ENCODE measurements at places on chromosomes 1 and 21.

DNA sequence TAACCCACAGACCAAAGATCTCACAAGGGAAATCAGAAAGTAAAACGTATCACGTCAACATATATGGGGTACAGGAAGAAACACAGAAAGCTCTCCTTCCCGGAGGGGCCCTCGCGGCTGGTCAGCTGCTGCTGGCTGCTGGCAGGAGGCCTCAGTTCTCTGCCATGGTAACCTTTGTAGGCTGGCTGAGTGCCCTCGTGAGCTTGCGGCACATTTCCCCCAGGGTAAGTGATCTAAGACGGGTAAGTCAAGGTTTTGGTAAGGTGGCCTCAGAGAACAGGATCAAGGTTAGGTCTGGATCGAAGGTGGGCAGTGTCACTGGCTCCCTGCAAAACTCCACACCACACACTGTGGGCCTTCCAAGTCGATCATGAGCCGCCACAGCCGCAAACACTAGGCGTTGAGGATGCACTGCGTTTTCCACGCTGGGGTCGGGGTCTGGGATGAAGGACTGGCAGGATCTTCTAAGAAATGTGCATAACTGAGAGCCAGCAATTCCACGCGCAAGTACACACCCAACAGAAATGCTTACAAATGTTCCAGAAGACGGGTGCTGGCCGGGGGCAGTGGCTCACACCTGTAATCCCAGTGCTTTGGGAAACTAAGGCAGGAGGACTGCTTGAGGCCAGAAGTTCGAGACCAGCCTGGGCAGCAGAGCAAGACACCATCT lies 33.9 kb downstream of the WDR4 start:
- no peak for DNase-seq

- no peak for DNase-seq
These were observed 20.9 kb downstream of the BATF3 start for GRCh38 chr1:212678456-212679410.

DNA sequence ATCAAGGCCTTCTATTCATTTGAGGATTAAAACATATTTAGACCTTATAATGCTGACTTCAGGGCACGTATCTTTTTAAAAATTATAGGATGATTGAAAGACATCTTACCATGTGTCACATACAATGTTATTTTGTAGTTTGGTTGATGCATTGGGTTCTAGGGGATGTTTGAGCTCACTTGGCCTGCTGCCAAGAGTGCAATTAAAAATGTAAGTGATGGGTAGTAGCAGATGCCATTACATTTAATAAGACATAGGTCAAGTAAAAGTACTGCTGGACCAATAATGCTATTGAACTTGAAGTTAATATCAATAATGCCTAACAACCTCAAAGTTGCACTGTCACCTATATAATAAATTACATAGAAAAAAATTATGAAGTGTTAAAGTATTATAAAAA lies 616.5 kb upstream of the RGS18 start:
- DNase-seq = no peak

GRCh38 chr1:226494092-226494609 lies 54.4 kb upstream of the STUM start:
- peak; percentile 3 for DNase-seq

DNA sequence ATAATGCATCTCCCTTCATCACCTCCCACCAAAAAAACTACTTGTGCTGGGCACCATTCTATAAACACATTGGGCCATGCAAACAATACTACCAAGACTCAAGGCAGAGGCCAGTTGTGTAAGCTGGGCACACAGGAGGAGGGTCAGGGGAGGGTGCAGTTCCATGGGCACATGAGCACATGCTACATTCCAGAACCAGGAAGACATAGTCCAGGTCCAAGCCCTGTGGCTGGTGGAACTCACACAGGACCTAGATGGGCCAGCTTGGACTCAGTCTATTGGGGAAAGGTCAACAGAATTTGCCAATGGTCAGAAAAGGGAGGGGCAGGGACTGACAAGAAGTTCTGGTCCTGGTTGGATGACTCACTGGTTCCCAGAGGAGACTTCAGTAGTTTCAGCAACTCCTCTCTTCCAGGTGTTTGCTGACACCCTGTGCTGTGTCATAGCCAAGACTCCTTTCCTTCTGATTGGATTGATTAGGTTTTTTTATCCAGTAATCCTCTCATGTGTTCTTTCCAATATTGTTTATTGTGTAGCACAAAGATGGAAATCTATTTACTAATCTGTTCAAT lies 249.7 kb downstream of the C1orf94 start:
- no peak for DNase-seq

DNA sequence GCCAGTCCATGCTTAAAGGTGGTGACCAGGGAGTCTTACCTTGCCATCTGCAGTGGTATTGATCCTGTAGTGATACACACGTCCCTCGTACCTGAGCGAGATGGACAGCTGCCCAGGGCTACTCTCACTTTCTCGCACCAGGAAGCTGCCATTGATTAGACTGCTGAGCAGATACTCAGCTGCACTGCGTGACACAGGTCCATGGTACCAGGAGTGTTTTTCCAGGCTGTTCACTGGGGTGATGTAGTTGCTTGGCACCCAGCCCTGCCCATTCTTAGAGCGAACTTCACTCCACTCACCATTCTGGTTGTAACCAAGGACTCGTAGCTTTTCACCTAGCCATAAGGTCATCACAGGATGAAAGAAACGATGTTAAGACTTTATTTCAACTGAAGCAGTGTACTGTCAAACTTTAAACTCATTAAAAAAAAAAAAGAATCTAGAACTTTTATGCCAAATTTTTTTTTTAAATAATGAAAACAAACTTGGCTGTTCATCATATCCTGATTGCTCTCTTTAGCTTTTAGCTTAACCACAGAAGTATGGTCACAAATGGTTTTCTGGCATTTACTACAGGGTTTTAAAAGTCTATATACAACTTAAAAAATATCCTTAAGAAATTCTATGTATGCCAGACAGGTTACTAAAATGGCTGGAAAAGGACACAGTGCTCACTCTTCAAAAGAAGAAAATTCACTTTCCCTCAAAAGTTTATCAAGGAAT lies 44.6 kb downstream of the TOR3A start:
- peak; percentile 55 for DNase-seq
